IPS DF 6.9 (cell line): ENCODE measurements at places on chromosomes 5 and 9.

GRCh38 chr5:139843991-139844390 is 48.4 kb downstream of the PSD2 start:
- no peak for DNase-seq

- no peak for DNase-seq
These were observed 14.6 kb upstream of the F2RL1 start for GRCh38 chr5:76804266-76804665.

DNA sequence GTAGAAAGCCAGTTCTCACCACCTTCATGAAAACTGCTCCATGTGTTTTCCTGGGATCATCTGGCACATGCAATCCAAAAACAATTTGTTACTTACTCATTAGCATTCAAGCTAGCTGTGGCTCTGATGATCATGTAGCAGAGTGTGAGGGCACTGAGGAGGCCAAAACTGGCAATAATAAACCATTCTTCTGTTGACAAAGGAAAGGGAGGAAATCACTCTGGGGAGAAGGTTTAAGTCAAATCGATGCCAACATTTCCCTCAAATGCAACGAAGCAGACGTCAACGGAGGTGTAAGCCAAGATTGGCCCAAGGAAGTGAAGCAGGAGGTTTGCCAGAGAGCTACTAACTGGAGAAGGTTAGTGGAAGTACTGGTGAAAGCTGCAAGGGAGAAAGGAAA is 55.7 kb upstream of the TBC1D9B start:
- no peak for DNase-seq

GRCh38 chr9:87301371-87301770 is 196.3 kb upstream of the DAPK1 start:
- DNase-seq = no peak

- DNase-seq = no peak
These were observed 22.7 kb downstream of the CHD1 start for GRCh38 chr5:98905857-98906688.
